Stimulated activated CD4-positive, alpha-beta T cell treated with anti-CD3 and anti-CD28 coated beads, Interleukin-1b, Interleukin-23, amount 100 ng/mL, for 1 hour (primary cell): ENCODE measurements at places on chromosomes 11 and 22.

GRCh38 chr11:100719809-100720221 is 32.7 kb downstream of the ARHGAP42 start:
- no peak for DNase-seq

GRCh38 chr11:36365907-36366306 is 69.8 kb downstream of the PRR5L start:
- DNase-seq: no peak

- no peak for DNase-seq
Measured at GRCh38 chr22:22378446-22379415, 129.8 kb downstream of the ZNF280B start.

- no peak for DNase-seq
Measured at GRCh38 chr22:48828688-48829087, 999.0 kb downstream of the BRD1 start.

- DNase-seq: no peak
Measured at GRCh38 chr11:130433357-130433756, 4.9 kb upstream of the ADAMTS8 start.

- DNase-seq: no peak
Measured at GRCh38 chr11:59812220-59812619, 1.6 kb upstream of the MRPL16 start.

- no peak for DNase-seq
Measured at GRCh38 chr22:38176170-38176741, 5.4 kb downstream of the PLA2G6 start.

DNA sequence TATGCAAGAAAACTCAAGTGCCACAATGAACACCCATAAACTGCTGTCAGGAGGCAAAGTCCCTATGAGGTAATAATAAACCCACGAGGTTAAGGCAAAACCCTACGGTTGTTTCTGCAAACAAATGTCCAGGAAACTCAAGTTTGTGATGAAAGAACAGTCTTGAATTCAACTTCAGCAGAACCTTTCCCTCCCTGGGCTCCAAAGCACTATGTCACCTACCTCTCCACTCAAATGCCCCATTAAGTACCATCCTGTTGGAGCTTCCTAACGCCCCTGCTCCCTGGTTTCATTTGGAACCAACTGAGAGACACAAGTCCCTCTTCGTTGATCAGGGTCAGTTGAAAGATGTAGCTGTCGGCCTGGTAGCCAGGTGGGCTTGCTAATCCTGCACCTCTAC is 2.6 kb upstream of the C11orf91 start:
- no peak for DNase-seq

DNA sequence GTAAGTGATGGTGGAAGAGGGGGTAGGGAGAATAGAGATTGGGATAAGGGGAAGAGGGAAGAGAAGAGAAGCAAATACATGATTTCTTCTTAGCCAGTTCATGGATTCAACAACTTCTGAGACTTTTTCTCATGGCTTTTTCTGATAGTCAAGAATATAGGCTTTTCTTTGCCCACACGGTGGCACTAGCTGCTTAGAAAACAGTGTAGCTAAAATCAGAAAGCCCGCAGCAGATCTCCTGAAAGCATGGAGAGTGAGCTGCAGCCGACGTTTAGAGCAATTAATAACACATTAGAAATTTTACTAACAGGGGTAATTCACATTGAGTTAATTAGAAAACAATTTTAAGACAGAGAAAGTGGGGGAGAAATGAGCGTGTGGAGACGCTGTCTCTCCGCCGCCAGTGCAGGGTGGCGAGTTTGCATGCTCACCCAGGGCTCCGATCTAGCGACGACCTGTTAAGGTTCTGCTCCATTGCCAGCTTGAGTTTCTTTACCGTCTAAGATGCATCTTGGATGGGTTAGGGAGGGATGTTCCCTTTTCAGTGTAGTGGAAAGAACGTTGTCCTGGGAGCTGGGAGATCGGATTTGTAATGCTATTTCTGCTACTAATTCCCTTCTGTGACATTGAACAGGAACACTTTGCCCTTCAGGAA is 3.3 kb upstream of the RAG1 start:
- DNase-seq: peak; percentile 19

GRCh38 chr11:45470151-45470793 is 184.1 kb upstream of the SYT13 start:
- no peak for DNase-seq

- no peak for DNase-seq
Measured at GRCh38 chr11:70751142-70751734, 352.9 kb downstream of the CTTN start.

DNA sequence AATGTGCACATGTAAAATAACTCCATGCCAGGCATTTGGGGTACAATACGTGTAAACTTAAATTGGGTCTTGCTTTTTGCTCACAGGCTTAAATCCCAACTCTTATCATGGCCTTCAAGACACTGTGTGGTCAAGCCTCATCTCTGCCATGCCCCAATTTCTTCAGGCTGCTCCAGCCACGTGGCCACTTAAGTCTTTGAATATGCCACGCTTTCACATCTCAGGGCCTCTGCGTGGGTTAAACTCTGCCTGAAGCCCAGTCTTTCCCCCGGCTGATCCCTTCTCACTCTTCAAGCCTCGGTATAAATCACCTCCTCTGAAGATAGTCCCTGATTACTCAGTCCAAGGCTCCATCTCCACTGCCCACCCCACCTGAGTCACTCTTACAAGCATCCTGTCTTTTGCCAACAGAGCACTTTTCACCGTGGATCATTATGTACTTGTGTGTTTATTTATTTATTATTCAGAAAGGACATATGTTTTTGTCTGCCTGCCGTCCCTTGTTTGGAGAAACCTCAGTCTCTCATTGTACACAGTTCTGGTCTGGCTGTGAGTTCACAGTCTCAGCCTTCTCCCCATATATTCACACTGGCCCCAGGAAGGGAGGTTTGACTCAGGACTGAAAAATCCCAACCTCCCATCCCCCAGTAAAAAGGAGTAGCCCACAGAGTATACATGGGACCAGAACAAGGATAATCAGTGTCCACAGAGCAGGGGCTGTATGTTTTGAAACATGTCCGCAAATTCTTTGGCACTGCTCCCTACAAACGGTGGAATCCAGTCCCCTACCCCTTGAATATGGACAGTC is 344.7 kb downstream of the MN1 start:
- no peak for DNase-seq

DNA sequence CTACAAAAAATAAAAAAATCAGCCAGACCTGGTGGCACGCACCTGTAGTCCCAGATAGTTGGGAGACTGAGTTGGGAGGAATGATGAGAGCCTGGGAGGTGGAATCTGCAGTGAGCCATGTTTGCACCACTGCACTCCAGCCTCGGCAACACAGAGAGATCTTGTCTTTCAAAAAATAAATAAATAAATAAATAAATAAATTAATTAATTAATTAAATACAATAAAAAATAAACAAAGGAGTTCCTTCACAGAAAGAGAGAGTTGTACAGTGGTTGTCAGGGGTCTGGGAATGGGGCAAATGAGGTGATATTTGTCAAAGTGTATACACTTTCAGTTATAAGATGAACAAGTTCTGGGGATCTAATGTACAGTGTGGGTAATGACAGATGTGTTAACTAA is 49.8 kb upstream of the GAB2 start:
- no peak for DNase-seq

- no peak for DNase-seq
Measured at GRCh38 chr11:77188633-77189491, 60.8 kb downstream of the MYO7A start.

GRCh38 chr22:31973739-31974138 is 29.4 kb downstream of the YWHAH start:
- DNase-seq: no peak

- no peak for DNase-seq
Measured at GRCh38 chr22:19121631-19122142, 525 bp downstream of the DGCR2 start.
